ENCODE measurements at places on chromosomes 4 and X.

GRCh38 chrX:95678679-95679078, 1006.0 kb upstream of the DIAPH2 start:
- no peak overlapping the region for H3K4me3 ChIP-seq
- H3K36me3 ChIP-seq: no peaks in the 10 kb centered on the region
- H3K27me3 ChIP-seq: no peaks in the 10 kb centered on the region

DNA sequence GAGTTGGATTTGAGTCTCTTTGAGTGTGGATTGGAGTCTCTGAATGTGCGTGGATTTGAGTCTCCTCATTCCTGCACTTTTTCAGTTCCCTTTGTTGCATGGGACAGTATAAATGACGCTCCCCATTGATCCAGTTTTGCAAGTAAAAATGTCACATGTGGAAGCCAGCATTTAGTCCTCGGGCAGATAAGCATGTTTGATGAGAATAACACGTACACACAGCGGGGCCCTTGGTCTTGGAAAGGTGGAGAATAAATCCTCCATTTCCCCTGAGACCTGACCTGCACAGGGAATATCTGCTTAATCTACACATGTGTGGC, 8.1 kb downstream of the P2RY8 start:
- H3K27ac ChIP-seq: no peak overlapping the region
- no peak overlapping the region for H3K4me3 ChIP-seq
- H3K27me3 ChIP-seq: no peaks in the 10 kb centered on the region

DNA sequence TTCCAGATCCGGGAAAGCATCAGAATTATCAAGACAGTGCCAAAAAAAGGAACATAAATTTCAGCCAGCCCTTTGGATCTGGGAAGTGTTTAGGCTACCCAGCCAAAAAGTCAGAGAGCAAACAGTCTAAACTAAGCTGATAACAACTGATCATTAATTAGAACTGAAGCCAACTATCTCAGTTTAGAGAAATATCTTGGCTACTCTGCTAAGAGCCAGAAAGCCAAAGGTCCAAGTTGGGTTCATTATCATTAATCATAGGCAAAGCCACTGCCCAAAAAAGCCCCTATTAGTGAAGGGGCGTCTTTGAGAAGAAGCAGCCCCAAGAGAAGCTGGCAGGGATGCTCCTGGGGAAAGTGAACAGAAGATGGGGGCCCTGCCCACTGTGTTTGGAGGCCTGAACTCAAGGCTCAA, 37.0 kb upstream of the SHISA3 start:
- peaks cover 15% of the 10 kb centered on the region for H3K27me3 ChIP-seq
- peak overlapping the region; percentile 53 for H3K27ac ChIP-seq
- no peaks in the 10 kb centered on the region for H3K36me3 ChIP-seq
- H3K4me3 ChIP-seq: peak overlapping the region; percentile 39
- DNase-seq: no peak
- H3K4me1 ChIP-seq: peaks cover 2% of the 10 kb centered on the region

- H3K4me3 ChIP-seq: no peak overlapping the region
- no peaks in the 10 kb centered on the region for H3K36me3 ChIP-seq
- no peaks in the 10 kb centered on the region for H3K27me3 ChIP-seq
- DNase-seq: no peak
- no peaks in the 10 kb centered on the region for H3K4me1 ChIP-seq
These were observed 70.0 kb upstream of the RLIM start for GRCh38 chrX:74684466-74684865.

GRCh38 chr4:173237152-173237551, 68.5 kb downstream of the GALNT7 start:
- no peak overlapping the region for H3K27ac ChIP-seq
- DNase-seq: no peak
- no peaks in the 10 kb centered on the region for H3K27me3 ChIP-seq
- no peak overlapping the region for H3K4me3 ChIP-seq
- peaks cover 19% of the 10 kb centered on the region for H3K4me1 ChIP-seq

DNA sequence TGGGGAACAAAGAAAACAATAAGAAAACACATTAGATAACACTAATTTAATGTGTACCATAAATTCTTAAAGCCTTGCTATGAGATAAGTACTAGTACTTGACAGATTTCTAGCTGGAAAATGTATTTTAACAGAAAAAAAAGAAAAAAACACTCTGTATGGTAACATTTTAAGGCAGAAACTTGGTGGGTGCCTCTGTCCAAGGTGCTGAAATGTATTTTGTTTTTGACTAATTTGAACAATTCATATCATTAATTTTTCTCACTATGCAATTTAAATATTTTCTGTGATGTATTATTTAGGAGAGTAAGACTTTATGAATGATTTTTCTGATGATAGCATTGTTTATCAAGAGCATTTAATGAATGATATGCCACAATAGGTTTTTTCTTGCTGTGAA, 107.5 kb downstream of the GABRG1 start:
- H3K4me3 ChIP-seq: no peak overlapping the region
- H3K4me1 ChIP-seq: no peaks in the 10 kb centered on the region
- H3K27me3 ChIP-seq: no peaks in the 10 kb centered on the region
- H3K36me3 ChIP-seq: no peaks in the 10 kb centered on the region
- H3K27ac ChIP-seq: no peak overlapping the region

DNA sequence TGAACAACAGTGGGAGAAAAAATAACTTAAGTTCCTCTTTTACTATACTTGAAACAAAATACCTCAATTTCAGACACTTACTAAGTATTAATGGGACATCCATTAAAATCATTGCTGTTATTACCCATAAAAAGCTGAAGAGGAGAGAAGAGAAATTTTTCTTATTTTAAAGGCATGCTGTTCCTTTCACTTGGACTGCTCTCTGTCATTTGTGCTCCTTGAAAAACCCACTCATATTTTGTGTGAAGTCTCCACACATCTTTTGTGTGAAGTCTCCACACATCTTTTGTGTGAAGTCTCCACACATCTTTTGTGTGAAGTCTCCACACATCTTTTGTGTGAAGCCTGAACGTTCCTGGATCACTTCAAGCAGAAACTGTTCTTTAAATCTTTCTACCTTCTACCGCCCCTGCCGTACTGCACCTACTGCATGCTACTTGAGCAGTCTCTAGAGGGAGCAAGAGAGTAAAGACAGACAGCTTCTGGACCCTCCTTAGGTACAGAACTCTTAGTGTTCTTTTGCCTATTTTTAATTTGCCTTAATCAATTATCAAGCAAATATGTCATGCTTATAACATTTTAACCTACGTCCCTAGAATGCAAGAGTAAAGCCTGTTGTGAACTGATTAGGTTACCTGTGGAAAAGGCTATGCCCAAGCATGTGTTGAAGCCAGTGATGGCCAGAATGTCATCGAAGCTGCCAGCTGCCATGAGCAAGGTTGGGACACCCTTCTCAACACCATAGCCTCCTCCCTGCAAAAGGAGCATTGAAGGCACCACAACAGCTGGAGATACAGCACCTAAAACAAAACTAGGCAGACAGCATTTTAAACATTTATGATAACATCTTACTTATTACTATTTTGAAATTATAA, 27.1 kb upstream of the SLC9B1 start:
- H3K36me3 ChIP-seq: peaks cover 10% of the 10 kb centered on the region
- H3K4me1 ChIP-seq: no peaks in the 10 kb centered on the region
- no peak overlapping the region for H3K27ac ChIP-seq
- no peak for DNase-seq

DNA sequence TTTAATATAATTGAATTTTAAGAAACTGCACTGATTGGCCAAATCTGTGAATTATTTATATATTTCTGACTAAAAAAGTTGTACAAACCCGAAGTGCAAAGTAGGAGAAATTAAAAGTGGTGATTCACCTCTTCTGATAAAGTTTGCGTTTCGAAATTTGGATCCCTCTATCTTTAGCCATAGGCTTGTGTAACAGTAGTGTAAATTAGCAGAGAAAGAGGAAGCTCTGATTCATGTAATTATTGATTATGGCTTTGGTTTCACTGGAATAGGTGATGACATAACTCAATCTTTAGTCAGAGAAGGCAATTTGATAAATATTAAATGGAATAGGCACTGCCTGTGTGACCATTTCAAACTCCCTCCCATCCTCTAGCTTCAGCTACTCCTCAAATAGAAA, 717.8 kb upstream of the PCDH7 start:
- no peaks in the 10 kb centered on the region for H3K27me3 ChIP-seq
- H3K27ac ChIP-seq: no peak overlapping the region
- H3K4me3 ChIP-seq: no peak overlapping the region
- DNase-seq: no peak

DNA sequence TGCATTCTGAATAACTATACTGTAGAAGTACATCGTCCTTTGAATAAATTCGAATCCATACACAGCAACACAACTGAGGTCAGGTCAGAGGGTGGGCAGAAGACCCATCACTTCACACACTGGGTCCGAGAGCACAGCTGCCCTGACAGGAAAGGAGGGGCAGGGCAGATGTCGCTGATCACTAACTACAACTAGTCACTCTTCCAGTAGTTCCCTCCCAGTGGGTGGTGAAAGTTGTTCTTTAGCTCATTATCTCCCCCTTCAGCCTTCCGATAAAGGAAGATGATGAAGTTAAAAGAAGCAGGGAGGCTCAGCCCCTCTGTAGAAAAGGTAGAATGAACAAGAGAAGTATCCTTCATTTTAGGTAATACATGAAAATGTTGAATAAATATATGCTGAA, 278.9 kb downstream of the INPP4B start:
- no peak overlapping the region for H3K4me3 ChIP-seq
- no peak for DNase-seq
- peaks cover 16% of the 10 kb centered on the region for H3K4me1 ChIP-seq
- H3K27ac ChIP-seq: no peak overlapping the region
- no peaks in the 10 kb centered on the region for H3K36me3 ChIP-seq

DNA sequence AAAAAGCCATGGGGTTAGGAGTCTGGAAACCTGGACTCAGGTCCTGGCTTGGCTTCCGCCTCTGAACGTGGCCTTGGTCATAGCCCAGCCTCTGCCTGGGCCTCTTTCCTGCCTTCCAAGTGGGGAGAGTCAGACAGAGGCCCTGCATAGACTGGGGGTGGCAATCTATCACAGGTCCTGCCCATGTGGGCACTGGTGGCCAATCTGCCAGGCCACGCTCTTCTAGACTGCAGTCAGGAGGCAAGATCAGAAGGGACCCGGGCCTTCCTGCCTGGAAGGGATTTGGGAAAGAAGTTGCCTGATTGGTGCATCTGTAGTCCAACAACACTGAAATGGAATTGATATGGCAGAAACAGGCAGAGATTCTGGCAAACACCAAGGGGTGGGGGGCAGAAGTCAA, 46.1 kb downstream of the CNGA2 start:
- no peak overlapping the region for H3K4me3 ChIP-seq
- no peak overlapping the region for H3K27ac ChIP-seq
- H3K27me3 ChIP-seq: no peaks in the 10 kb centered on the region

DNA sequence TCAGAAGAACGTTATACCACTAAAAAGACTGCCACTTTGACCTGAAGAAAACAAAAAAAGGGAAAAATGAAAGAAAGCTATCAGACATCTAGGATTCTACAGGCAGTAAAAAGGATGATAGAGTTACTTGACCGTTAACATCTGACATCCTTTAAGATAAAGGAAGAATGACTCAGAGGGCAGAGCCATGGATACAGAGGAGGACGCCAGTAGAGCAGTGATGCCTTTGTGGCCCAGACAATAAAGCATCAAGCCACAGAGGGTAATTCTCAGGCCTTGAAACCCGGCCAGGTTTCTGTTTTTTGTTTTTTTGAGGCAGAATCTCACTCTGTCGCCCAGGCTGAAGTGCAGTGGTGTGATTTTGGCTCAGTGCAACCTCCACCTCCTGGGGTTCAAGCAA, 9.5 kb upstream of the BEX1 start:
- no peaks in the 10 kb centered on the region for H3K4me1 ChIP-seq
- DNase-seq: no peak
- H3K27ac ChIP-seq: no peak overlapping the region

DNA sequence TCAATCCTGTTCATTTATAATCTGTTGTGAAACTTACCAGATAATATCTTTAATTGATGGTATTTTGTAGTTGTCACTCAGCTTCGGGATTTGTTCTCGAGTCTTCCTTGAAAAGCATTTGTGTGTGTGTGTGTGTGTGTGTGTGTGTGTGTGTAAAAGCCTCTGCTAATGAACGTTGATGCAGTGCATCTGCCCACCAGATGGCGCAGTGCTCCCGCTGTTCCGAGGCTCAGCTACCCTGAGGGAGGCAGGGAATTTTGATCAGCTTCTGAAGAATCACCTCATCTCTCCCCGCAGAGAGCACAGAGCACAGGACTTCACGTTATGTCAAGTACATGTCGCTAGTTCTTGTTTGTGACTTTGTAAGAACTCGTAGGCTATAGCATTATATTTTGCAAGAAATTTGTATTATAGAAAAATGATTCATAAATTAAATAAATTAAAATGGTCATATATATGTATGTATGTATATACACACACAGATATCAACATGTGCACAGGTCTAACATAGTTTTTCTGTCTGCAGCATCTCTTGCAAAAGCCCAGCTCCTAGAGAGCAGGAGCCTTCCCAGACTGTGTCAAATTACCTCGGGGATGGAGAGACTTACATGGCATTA, 316.7 kb upstream of the IGFBP7 start:
- H3K4me3 ChIP-seq: no peak overlapping the region
- no peak overlapping the region for H3K27ac ChIP-seq

DNA sequence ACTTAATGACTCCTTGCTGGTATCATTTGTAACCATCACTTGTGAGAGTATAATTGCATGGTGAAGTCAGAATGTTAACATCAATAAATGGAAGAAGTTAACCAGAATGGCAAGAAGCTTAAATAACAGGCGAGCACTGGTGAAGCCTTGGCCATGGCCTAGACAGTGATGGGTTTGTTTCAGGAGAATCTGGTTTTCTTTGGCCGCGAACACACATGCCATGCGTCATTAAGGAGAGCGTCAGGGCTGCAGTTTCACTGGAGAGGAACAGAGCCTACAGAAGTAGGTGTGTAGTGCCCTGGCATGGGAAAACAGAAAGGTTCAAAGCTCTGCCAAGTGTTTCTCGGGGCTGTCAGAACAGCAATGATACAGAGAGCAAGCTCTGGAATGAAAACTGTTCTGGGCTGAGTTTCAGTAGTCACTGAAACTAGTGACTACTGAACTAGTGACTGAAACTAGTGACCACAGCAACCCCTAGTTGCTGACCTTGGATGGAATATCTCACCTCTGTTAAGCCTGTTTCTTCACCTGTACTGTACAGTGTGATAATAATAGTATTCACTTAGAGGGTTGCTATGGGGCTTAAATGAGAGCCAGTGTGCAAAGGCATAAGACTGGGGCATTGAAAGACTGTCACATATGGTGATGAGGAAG, 93.8 kb downstream of the C4orf51 start:
- H3K36me3 ChIP-seq: peaks cover 20% of the 10 kb centered on the region
- H3K4me3 ChIP-seq: no peak overlapping the region
- H3K27me3 ChIP-seq: no peaks in the 10 kb centered on the region
- peaks cover 16% of the 10 kb centered on the region for H3K4me1 ChIP-seq
- H3K27ac ChIP-seq: peak overlapping the region; percentile 64

DNA sequence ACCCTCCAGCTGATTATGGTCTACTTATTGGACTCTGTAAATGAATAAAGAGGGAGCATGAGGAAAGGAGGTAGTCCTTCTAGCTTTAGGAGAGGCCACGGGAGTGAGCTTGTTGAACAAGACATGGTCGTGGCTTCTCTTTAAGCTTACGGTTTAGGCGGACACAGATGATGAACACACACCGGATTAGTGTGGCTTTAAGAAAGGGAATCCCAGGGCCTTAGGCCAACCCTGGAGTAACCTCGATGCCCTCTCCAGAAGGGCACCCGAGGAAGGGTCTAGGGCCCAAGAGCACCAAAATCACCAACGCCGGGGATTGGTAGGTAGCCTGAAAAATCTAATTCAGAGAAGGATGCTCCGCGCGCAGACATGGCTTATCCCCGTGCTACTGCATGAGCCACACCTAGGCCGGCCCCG, 39.4 kb downstream of the ERVMER34-1 start:
- H3K4me1 ChIP-seq: peaks cover 40% of the 10 kb centered on the region
- peak overlapping the region; percentile 98 for H3K27ac ChIP-seq
- H3K4me3 ChIP-seq: peak overlapping the region; percentile 98

- DNase-seq: no peak
- H3K27me3 ChIP-seq: no peaks in the 10 kb centered on the region
- no peak overlapping the region for H3K4me3 ChIP-seq
- no peaks in the 10 kb centered on the region for H3K36me3 ChIP-seq
- H3K4me1 ChIP-seq: no peaks in the 10 kb centered on the region
- no peak overlapping the region for H3K27ac ChIP-seq
These were observed 983.7 kb upstream of the PABPC4L start for GRCh38 chr4:135185256-135185655.

Measured in left ventricle myocardium inferior (tissue), 1 donor.